ENCODE measurements at places on chromosomes 1 and 21.

- peak; percentile 88 for DNase-seq
Measured at GRCh38 chr1:103525607-103526507, at the start of gene RNPC3. TSS of gene RNPC3 (plus strand) at chr1:103525699. CDS start at chr1:103526071, 372 bp downstream.

- no peak for DNase-seq
Measured at GRCh38 chr1:185377831-185378230, 60.8 kb upstream of the IVNS1ABP start.

GRCh38 chr1:6815726-6816125, 30.5 kb downstream of the CAMTA1 start:
- no peak for DNase-seq

GRCh38 chr1:54528613-54529012, 19.4 kb upstream of the ACOT11 start:
- no peak for DNase-seq

- no peak for DNase-seq
Measured at GRCh38 chr1:169909499-169909898, 15.8 kb upstream of the SCYL3 start.

Measured in HCEC 1CT (cell line).